ENCODE measurements at places on chromosomes 7 and 10. TPM values are rescaled to one million over a fixed set of nuclear protein-coding genes. Genes with fewer than 3 reads are reported as not detected.

DNA sequence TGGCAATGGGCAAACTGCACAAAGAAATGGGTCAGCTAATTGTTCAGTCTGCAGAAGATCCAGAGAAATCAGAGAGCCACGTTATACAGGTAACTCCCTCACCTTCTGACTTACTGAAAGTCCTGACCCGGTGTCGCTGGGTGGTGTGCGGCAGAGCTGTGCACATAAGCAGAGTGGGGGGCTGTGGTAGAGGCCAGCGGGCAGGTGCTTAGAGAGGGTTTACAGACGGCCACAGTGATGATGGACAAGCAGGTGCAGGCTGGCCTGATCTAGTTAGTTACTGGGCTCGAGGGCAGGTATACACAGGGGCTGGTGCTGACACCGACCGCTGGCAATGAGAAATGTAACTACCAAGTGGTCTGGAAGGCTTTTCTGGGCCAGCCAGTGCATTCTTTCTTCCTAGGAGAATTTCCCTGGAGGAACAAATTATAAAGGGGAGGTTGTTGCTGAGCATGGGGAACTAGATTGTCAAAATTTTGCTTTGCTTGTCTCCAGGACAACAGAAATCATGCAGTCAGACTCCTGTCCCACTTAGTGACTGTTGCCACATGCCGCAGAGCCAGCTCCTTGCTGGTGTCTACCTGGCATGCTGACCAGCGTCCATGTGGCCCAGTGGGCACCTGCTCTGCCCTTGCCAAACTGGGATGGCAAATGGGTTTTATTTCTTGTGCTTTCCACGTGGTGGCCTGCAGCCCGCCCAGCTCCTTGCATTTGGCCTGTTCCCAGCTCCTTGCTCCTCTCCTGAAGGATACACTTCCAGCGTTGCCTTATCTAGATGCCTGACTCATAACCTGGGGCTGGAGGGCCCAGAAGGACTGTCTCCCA, 28.8 kb downstream of the DENND10 start:
- H3K36me3 ChIP-seq, result peaks cover 3% of the 10 kb centered on the region
- H3K4me3 ChIP-seq, result no peak overlapping the region
- H3K4me1 ChIP-seq, result no peaks in the 10 kb centered on the region

DNA sequence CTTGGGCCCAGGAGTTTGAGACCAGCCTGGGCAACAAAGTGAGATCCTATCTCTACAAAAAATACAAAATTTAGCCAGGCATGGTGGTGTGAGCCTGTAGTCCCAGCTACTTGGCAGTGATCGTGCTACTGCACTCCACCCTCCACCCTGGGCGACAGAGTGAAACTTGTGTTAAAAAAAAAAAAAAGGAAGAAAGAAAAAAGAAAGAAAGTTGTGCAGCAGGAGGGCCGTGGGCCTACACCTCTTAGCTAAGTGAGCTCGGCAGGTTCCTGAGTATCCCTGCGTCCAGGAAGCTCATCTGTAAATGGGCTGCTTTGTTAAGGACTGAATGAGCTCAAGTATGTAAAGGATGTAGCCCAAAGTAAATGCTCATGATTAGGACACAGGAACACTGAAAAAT, 155.0 kb downstream of the RNF216 start:
- no peak overlapping the region for H3K27ac ChIP-seq
- H3K36me3 ChIP-seq, result no peaks in the 10 kb centered on the region
- DNase-seq, result no peak
- H3K4me3 ChIP-seq, result no peak overlapping the region

- H3K36me3 ChIP-seq, result peaks cover 3% of the 10 kb centered on the region
- H3K27me3 ChIP-seq, result no peaks in the 10 kb centered on the region
- no peak overlapping the region for H3K27ac ChIP-seq
- H3K4me3 ChIP-seq, result peak overlapping the region; percentile 8
- peaks cover 2% of the 10 kb centered on the region for H3K4me1 ChIP-seq
Observed at GRCh38 chr7:143384148-143384547, 3.0 kb downstream of the ZYX start.

DNA sequence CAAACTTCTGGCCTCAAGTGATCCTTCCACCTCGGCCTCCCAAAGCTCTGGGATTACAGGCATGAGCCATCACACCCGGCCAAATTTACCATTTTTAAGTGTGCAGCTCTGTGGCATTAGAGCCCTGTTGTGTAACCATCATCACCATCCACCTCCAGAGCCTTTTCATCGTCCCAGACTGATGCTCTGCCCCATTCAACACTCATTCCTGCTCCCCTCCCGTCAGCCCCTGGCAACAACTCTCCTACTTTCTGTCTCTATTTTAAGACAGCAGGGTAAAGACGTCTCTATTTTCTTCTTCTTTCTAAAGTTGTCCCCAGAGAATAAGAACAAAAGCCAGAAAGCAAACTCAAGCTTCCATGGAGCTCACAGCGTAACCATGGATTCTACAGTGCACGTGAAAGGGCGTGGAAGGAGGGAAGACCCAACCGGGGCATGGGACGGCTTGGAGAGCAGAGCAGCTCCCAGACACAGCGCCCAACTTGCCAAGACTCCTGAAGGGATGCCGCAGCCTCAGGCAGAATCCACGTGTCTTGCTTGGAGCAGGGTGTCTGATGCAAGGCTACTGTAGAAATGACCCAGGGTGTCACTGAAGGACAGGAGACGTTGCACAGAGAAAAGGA, 42.7 kb upstream of the PITRM1 start:
- no peaks in the 10 kb centered on the region for H3K4me1 ChIP-seq
- H3K27me3 ChIP-seq, result no peaks in the 10 kb centered on the region
- H3K4me3 ChIP-seq, result no peak overlapping the region
- no peak overlapping the region for H3K27ac ChIP-seq
- no peaks in the 10 kb centered on the region for H3K36me3 ChIP-seq

- no peak for DNase-seq
- H3K36me3 ChIP-seq, result no peaks in the 10 kb centered on the region
- no peak overlapping the region for H3K4me3 ChIP-seq
- H3K27me3 ChIP-seq, result no peaks in the 10 kb centered on the region
- H3K4me1 ChIP-seq, result no peaks in the 10 kb centered on the region
Observed at GRCh38 chr7:111842491-111842890, 280.2 kb upstream of the IMMP2L start.

Gene MYL10
- total RNA-seq, result not detected

Gene NCF1
- 16.4 TPM for total RNA-seq

Gene CYP2W1
- not detected for total RNA-seq

Gene TBX20
- not detected for total RNA-seq

Gene PHKG1
- 9.3 TPM for total RNA-seq
